HuH-7.5 (cell line): ENCODE measurements at places on chromosomes 2 and 18.

GRCh38 chr2:136362676-136363390, 244.9 kb upstream of the CXCR4 start:
- no peak for DNase-seq

DNA sequence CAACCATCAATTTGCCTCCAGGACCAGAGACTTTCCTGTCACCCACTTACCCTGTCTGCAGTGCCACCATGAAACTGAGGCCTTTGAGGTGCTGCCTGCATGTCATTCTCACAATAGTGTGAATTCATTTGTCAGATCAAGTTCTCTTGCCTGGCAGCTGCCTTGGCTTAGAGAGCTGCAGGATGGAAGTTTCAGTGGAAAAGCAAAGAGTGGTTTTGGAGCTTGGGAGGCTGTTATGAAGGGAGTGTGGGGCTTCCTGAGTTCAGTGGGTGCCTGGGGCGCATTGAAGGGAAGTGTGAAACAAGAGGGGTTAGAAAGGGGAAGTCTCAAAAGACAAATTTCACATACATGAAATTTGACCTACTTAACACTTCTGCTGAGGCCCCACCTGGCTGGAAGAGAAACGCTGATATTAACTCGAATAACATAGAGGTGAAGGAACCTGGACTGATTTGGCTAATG, 7.9 kb upstream of the LBH start:
- no peak for DNase-seq

DNA sequence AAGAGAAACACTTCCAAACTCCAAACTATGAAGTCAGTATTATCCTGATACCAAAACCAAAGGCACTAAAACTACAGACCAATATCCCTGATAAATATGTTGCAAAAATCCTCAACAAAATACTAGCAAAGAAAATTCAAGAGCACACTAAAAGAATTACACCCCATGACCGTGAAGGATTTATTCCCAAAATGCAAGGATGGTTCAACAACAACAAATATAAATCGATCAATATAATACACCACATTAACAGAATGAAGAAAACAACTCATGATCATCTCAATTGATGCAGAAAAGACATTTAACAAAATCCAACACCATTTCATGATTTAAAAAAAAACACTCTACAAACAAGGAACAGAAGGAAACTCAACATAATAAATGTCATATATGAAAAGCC, 50.5 kb downstream of the IWS1 start:
- DNase-seq: no peak

GRCh38 chr18:25066516-25066915, 285.4 kb downstream of the ZNF521 start:
- no peak for DNase-seq

GRCh38 chr18:58952858-58953257, 88.2 kb downstream of the ZNF532 start:
- peak; percentile 23 for DNase-seq

GRCh38 chr2:149221898-149222297, 108.5 kb upstream of the LYPD6 start:
- DNase-seq: no peak

DNA sequence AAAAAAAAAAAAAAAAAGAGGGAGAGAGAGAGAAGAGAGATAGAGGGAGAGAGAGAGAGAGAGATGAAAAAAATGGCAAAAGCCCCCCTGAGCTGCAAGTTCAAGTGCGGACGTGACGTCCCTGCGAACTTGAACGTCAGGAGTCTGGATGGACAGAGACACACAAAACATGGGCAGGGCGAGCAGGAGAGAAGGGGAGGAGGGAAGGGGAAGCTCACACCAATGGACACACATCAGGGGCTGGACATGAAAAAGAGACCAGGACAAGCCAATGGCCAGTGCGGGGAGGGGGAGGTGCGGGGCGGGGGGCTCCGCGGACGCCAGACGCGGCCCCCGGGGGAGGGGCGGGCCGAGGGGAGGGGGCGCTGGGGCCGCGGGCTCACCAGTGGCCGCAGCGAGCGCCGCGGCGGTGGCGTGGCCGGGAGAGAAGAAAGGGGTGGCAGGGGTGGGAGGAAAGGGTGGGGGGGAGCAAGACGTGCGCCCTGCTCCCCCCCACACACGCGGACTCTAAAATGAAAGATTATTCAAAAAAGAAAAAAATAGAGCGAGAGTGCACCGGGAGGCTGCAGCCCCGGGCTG, at the start of gene BCL11A:
BCL11A (minus strand) TSS at position 160 of the 579 bp plus-strand sequence. CDS start 384 bp downstream, outside the sequence.
- peak; percentile 60 for DNase-seq

- DNase-seq: no peak
These were observed 14.5 kb downstream of the EPAS1 start for GRCh38 chr2:46311651-46312223.
